ENCODE measurements at places on chromosomes 12 and 14.
A peak's percentile ranks its signal among the peaks of the same experiment; 100 is the strongest.

DNA sequence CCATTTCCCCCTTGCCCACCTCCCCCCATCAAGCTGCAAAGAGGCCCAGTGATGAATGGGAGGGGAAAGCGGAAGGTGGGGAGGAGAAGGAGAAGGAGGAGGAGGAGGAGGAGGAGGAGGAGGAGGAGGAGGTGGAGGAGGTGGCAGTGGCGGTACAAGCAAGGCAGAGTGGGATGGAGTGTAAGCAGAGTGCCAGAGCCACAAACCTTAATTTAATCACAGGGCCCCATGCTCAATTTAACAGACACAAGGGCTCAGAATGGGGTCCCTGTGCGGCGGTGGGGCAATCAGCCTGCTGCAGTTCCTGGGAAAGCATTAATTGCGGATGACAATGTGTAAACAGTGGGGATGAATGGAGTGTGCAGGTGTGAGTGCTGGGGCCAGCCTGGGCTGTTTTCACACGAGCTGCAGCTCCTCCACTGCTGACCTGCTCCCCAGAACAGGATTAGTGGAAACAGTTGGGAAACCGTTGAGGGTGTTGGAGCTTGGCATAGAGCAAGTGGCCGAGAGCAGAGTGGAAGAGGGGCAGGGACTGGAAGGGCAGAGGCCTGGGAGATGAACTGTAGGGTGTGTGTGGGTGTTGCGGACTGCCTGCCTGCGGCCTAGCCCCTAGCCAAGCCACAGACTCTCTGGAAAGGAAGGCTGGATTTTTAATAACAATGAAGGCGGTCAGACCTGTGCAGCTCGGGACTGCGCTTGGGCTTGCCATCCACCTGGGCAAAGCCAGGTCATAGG, 36.4 kb upstream of the SMOC1 start:
- no peak for DNase-seq

- DNase-seq = no peak
Observed at GRCh38 chr12:51329742-51330141, 5.8 kb upstream of the BIN2 start.

- no peak for DNase-seq
Observed at GRCh38 chr12:10900530-10900929, 8.8 kb downstream of the TAS2R13 start.

- no peak for DNase-seq
Observed at GRCh38 chr12:110123919-110124268, 263 bp upstream of the IFT81 start.

- DNase-seq = no peak
Observed at GRCh38 chr12:12542964-12543363, 19.7 kb downstream of the DUSP16 start.

DNA sequence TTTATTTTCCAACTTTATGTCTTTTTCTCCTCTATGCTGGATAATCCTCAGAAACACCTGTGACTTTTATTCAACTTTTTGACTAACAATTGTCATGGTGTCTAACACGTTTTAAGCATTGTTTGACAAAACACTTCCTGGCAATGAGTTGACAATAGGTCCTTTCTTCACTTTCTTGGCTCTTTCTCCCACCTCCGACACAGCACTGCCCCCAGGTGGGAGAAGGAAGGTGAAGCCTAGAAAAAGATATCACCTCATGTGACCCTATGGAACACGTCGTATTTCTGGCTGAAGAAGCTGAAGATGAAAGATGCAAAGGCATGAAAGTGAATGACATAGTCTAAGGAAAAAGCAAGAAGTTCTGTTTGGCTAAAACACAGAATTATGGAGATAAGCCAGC, 430.0 kb downstream of the ETNK1 start:
- DNase-seq = no peak

- DNase-seq = no peak
Observed at GRCh38 chr12:92899386-92900001, 29.6 kb downstream of the EEA1 start.

- no peak for DNase-seq
Observed at GRCh38 chr14:52095336-52095735, 26.5 kb upstream of the NID2 start.

DNA sequence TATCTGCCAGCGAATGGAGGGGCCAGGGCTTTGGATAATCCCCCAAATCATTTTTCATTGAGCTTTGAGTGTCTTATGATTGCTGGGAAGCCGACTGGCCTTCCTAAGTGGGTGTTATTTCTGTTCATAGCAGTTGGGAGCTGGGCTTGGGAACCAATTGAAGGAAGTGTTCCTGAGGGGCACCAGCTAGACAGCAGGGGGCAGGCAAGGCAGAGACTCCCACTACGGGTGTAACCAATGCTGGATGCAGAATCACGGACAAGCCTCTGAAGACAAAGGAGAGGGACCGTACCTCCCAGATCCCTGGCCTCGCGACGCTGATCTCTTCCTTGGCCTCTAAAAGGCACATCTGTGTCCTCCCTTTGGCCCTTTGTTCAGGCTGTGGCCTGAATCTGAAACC, 149.0 kb upstream of the PRMT8 start:
- no peak for DNase-seq

DNA sequence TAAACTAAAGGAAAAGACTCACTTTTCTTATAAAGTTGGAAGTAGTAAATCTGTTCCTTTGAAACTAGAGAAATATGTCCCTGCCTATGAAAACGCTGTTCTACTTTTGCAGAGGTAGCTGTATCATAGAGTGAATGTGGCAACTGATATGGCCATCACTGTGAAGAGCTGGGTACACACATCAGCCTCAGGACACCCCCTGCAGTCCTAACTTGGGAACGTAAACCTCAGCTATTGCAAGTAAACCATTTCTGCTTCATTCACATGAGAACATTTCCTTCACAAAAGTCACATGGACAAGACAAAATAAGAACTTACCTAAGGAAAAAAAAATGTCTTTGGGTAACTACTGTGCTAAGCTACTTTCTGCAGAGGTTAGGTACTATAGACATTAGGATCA, 233.3 kb upstream of the PPFIA2 start:
- peak; percentile 1 for DNase-seq

GRCh38 chr14:28983279-28983678, 216.7 kb downstream of the FOXG1 start:
- DNase-seq = no peak

DNA sequence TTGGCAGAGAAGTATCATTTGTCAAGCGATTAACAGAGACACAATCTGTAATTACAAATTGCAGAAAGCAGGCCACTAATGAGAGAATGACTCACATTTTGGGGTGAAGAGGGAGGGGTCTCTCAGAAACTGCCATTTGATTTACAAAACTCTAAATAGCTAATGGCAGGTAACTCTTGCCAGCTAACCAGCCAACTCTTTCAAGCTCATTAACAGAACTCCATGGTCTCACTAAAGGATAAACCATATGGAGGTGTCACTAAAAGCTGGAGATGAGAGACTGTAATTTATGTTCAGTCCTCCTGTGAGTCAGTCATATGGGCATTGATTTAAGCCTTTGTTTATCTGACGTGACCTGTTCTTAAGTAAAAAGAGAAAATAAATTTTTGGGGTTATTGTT, 336.4 kb downstream of the FOXG1 start:
- no peak for DNase-seq

DNA sequence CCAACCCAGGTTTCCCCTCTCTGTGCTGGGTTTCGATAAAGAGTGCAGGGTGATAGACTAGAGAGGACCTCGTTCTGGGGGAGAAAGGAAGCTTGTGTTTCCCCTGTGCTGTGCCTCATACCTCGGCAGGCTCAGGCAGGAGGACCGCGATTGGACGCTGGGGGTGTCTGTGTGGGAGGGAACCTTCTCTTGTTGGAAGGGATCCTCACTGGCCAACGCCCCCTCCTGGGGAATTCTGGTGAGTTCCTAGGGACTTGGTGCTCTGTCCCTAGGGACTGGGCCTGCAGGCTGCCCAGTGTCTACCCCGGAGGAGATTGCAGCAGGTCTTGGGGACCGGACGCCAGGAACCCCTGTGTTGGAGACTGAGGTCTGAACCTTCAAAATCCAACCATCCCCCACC, 157.4 kb upstream of the PRMT8 start:
- DNase-seq = no peak

DNA sequence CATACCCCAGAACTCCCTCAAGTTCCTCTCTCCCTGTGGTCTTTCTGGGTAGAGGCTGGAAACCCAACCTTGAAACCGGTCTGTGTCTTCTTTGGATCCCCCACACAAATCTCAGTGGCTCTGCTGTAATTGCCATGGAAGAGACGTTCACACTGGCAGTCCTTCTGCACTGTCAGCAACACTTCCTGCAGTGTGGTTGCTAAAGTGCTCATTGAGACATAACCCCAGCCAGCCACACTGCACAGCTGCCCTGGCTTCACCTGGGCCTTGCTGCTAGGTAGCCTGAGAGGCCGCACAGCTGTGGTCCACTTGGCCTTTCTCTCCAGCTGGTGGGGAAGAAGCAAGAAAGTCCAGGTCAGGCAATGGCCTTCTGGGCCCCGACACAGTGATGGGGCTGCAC, 2.4 kb downstream of the GZMH start:
- DNase-seq = no peak

- DNase-seq = no peak
Observed at GRCh38 chr12:113416091-113416754, 6.0 kb upstream of the SDSL start.

DNA sequence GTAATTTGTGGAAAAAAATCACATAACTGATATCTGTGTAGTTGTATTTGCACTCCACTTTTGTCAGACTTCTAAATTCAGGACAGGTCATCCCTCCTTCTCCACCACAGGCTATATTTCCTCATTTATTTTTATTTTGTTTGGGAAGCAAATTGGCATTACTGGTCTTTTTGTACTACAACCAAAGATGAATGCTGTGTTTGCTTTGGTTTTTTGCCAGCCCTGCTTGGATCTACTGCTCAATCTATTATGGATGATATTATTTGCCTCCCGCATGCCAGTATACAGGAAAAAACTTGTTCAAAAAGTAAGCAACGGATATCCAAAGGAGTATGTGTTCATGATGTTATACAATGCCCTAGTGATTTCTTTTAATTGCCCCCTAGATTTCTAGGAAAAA, 948.8 kb downstream of the TRHDE start:
- no peak for DNase-seq

- DNase-seq = no peak
Observed at GRCh38 chr14:71388862-71389261, 481.6 kb downstream of the PCNX1 start.

DNA sequence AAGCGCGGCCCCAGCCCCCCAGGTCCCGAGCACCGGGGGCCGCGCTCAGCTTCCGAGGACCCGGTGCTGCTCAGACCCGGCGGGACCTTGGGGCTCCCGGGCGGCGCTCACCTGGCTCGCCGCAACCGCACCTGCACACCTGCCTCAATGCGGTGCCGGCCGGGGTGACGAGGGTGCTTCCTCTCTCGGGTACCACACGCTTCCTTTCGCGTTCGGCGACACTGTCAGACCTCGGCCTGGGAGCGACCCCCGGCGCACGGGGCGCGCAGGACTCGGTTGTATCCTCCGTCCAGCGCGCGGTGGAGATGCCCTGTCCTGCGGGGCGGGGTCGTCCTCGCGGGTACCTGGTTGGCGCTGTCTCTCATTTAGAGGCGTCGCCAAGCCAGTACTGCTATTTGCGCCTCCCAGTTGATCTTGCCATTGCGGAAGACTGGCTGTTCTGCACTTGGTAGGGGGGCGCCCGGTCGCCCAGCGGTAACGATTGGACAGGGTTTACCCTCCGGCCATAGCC, 718 bp downstream of the PACS2 start:
- no peak for DNase-seq

- no peak for DNase-seq
Observed at GRCh38 chr14:95098984-95099599, 58.2 kb downstream of the DICER1 start.

- no peak for DNase-seq
Observed at GRCh38 chr12:26452511-26452910, 257.1 kb downstream of the SSPN start.

DNA sequence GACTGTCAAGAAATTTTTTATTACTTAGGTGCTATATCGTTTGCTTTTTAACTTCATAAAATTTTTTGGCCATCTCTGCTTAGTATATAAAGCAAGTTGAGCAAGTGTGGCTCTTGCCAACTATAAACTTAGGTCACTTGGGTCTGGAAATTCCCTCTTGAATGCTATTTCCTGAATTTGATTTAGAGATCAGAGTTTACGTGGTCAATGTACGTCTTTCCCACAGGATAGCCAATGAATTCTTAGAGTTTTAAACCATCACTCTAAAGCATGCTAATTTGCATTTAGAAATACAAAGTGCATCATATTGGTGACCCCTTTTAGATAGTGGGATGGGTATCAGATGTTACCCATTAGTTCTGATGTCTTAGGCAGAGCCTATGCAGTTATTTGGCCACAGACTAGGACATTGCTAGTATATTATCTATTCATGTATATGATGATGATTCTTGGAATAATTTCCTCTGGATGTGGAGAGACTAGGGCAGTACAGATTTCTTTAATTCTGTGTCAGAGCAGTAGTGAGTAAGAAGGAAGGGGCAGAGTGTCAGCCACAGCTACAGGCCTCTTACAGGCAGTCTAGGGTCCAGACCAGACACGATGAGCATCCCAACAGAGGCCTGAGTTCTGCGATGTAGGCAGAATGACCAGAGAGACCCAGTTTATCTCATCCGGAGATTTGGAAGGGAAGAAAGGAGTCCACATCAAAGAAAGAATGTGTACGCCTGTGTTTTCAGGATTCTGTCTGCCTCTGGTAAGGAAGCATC, 30.3 kb downstream of the SCN8A start:
- DNase-seq = no peak

DNA sequence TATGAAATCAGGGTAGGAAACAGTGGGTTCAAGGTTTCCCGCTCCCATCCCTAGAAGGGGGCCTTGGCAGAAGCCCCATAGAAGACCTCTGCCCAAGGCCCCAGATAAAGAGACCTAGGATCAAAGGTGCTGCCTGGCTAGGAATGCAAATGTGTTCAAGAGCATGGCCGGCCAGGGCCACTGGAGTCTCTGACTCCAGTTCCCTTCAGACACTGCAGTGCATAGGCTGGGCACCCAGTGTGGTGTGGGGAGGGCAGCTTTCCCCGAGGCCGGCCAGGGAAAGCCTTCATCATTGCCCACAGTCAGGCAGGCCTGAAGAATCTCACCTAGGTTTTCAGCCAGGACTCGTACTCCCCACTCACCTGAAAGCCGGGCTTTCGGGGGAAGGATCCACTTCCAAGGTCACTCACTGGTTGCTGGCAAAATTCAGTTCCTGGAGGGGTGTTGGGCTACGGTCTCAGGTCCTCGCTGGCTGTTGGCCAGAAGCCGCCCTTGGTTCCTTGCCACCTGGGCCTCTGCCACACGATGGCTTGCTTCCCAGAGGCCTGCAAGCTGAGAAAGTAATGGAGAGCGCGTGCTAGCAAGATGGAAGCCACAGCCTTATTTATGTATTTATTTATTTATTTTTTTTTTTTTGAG, 9.7 kb upstream of the PEBP1 start:
- DNase-seq = no peak

GRCh38 chr12:94333396-94333795, 126.3 kb downstream of the CEP83 start:
- no peak for DNase-seq

- no peak for DNase-seq
Observed at GRCh38 chr14:105926373-105927095, 400.2 kb downstream of the TMEM121 start.

DNA sequence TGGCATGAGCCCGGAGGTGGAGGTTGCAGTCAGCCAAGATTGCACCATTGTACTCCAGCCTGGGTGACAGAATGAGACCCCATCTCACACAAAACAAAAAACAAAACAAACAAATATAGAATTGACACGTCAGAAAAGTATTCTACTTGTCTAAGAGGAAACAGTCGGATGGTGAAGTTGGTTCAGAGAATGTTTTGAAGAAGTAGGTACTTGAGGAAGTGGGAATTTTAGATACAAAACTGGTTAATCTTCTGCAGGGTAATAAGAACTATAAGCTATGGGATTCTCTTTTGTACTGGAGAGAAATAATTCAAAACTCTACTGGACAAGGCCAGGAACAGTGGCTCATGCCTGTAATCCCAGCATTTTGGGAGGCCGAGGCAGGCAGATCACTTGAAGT, 14.6 kb upstream of the TCTN1 start:
- DNase-seq = no peak
